Esophagus squamous epithelium (tissue), 5 donors: ENCODE measurements at places on chromosomes 1 and 21.

DNA sequence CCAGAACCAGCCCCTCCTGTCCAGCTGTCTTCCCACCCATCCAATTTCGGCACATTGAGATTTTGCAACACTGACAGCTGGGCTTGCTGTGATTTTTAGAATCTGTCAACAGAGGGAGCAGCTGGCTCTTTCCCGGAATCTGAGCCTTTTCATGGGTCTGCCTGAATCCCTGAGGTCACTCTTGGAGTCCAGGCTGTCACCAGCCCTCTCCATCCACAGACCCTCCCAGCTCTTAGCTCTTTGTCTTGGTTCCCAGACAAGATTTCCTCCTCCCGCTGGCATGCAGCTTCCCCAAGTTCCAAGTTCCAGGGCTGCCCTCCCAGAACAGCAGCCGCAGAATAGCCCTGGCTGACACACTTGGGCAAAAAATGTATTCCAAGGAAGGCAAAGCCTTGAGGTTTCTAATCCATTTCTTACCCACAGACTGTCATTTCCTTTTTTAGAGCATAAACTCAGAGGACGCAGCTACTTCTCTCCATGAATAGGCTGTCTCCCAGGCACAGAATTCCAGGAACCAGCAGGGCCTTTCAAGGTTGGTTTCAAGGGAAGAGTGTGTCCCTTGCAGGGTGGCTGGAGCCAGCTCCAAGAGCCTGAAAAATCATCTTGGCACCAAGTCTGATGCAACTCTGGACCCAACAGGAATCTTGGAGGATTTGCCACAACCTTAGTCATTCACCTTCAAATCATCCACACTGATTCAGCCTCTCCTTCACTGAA is 7.1 kb upstream of the TMEM61 start:
- no peak for DNase-seq

DNA sequence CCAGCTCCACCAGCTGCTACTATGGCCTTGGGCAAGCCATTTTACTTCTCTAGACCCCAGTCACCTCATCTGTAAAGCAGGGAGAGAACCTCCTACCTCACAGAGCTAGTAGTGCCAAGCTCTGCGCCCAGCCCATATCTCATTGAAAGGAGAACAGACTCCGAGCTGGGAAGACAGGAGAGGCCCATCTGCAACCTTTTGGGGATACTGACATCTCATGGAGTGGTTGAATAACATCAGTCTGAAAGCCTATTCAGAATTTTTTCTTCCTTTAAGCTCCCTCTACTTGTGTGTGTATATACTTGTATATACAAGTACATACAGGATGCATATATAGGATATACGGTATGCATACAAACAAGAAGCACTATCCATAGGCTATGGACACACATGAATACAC is 279.5 kb upstream of the POU3F1 start:
- DNase-seq: no peak

DNA sequence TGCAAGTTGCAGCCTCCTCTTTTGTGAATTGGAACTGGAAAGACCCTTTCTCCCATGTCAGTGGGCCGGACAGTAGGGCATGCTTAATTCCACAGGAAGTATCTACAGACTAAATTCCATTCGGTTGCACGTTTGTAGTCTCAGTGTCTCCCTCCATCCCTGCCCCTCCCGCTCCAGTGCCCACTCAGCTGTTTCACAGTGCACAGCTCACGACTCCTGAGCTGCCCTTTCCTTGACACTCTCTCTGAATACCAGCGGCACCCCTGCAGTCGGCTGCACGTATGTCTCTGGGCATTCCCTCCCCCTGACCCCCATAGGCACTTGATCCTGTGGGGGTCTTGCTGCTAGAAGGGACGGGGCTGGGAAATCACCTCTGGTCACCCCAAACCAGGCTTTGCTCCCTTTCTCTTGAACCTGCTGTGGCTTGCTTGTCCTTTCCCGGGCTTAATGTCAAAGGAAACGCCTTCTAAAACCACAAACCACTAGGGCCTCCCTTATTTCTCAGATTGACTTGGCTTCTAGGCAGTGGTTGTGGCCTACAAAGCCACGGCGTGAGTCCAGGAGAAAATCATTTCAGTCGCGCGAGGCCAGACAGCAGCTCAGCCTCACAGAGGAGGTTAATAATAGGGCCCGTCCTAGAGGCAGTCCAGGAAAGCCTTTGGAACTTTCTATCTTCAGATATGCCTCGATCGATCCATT is 365.3 kb upstream of the PROX1 start:
- no peak for DNase-seq

DNA sequence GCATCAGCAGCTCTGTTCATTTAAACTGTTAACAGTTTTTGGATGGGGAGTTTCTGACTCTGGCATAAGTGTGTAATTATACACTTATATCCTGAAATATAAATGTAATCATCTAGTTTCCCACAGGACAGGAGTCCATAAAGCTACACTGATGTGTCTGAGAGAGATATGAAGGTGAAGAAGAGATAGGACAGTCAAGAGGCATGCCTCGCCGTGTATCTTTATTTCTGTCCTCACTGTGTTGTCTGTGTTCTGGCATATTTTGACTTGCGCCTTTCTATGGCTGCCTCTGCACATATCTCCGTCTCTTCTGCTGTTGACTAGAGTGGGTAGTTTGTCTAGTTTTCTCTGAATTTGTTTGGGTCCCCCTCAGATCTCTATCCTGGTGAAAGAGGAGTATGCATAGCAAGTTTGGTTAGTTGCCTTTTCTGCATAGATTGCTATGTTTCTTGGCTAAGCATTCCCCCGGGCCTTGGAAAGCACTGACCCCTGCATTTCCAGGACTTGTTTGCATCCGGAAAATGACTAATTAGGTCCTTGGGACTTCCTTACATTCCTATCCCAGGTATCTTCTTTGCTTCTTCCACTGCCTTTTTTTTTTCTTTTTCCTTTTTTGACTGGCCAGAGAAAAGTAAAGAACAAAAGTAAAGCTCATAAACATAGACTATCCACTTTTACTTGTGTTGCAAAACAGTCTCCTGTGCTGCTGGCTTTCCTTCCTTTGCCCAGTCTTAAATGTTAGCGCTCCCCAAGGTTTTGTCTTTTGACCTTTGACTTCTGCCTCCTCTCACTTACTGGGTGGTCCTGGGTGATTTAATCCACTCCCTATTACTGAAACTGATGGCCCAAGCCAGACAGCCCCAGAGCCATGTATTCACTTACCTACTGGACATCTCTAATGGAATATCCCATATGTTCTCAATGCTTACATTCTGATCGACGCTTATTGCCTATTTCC is 27.6 kb upstream of the CNN3 start:
- DNase-seq: no peak

GRCh38 chr21:29168891-29169315 is 38.5 kb downstream of the MAP3K7CL start:
- DNase-seq: no peak

GRCh38 chr1:28163496-28164161 is 12.9 kb downstream of the PTAFR start:
- DNase-seq: no peak

- no peak for DNase-seq
Measured at GRCh38 chr21:15533618-15534017, 196.2 kb upstream of the USP25 start.

DNA sequence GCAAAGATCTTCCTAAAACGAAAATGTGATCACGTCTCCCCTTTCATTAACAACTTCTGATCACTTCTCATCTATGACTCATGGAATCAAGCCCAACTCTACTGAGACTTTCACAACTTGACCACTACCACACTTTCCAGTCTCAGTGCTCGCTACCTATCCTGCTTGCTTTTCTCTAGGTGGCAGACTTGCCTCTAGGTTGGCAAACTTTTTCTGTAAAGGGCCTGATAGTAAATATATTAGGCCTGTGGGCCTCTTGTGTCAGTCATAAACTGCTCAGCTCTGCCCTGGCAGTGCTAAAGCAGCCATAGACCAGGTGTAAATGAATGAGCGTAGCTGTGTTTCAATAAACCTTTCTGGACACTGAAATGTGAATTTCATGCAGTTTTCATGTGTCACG is 21.5 kb upstream of the HMGB4 start:
- DNase-seq: no peak

- no peak for DNase-seq
Measured at GRCh38 chr1:54922921-54923421, 36.0 kb upstream of the DHCR24 start.

- no peak for DNase-seq
Measured at GRCh38 chr21:33587792-33588484, 546 bp downstream of the DONSON start.

GRCh38 chr1:8460784-8461183 is 142.9 kb downstream of the SLC45A1 start:
- no peak for DNase-seq

DNA sequence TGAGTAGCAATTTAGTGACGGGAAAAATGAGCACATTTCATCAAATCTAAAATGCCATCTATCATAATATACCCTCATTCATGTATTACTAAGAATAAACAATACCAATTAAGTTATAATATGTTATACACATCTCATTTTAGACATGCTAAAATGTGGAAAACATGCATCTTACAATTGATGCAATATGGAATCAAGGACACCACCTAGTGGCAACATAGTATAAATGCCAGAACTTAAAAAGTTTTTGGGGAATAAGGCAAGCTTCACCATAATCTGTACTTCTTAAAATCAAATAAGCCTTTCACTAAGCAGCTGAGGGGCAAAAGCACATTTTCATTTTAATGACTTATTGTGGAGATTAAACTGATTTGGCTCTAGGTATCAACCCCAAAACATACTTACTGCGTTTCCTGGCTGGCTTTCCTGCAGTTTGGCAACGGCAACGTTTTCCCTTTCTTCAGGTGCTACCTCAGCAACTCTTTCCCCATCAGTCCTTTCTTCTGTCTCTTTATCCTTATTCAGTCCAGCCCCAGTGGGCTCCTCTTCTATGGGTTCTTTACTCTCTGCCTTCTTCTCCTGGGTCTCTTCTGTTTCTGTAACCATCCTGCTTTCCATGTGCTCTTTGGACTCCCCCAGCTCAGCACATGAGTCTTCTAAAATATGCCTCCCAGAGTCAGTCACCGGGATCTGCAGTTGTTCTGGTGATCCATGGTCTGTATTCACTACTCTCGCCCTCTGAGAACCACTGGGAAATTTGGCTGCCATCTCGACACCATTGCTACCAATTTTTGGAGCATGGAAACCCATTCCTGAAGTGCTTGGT is 11.4 kb downstream of the SDE2 start:
- no peak for DNase-seq

DNA sequence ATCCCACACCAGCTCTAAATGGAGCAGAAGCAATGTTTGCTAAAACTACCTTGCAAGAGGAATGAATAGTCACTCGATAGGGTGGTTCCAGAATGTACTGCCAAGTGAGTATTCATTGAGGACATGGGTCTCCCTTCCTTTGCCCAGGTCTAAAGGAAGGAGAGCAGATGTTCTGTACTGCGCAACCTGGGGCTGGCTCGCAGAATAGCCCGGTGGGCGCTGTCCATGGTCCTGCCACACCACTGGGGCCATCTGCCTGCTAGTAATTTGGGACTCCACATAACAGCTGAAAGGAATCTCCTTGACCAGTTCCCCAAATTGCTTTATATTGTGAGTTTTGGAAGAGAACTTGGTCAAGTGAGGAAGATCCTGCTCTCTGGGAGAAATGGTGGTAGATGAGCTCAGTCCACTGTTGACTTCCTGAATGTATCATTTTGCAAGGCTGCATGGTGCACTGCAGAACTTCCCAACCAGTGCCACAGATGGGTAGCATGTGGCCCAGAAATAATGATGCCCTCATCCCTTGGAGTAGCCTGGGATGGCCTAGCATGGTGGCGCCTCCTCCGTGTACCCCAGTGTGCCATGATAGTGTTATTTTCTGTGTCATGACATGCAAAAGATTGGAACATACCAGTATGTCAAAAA is 5.7 kb downstream of the SLC6A17 start:
- DNase-seq: no peak

DNA sequence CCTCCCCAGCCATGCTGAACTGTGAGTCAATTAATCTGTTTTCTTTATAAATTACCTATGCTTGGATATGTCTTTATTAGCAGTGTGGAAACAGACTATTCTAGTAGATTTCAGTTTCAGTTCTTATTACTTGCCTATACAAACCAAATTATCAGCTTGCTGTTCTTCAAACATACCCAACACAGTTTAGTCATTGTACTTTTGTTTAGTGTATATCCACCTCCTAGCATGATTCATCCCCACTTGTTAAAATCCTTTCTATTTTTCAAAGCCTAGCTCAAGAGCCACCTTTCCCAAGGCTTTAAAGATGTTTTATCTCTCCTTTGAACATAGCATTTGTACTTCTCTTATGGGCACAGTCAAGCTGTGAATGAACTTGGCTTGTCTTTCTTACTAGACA is 195.6 kb upstream of the ZRANB2 start:
- no peak for DNase-seq

- DNase-seq: no peak
Measured at GRCh38 chr21:42768324-42769121, 110.8 kb downstream of the WDR4 start.

DNA sequence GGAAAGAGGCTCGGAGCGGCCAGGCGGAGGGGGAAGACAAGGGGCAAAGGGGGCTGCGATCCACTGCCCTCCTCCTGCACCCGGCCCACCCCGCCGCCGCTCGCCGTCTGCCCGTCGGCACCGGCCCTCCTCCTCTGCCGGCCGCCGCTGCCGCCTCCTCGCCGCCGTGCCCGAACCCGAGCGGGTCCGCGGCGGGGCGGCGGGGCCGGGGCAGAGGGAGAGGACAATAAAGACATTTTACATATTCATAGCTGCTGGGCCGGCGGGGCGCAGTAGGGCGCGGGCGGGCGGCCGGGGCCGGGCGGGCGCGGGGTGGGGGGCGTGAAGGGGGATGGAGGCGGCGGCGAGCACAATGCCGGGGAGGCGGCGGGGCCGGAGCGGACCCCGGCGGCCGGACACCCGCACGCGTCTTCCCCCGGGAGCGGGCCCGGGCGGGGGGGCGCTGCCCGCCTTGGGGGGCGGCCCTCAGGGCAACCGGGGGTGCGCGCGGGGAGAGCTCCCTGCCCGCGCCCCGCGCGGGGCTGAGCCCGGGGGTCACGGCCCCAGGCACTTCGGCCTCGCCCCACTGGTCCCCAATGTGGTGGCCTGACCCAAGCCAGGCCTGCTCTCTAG is 546 bp downstream of the POU2F1 start:
- no peak for DNase-seq

GRCh38 chr1:175888996-175889395 is 145.6 kb upstream of the TNR start:
- DNase-seq: no peak

DNA sequence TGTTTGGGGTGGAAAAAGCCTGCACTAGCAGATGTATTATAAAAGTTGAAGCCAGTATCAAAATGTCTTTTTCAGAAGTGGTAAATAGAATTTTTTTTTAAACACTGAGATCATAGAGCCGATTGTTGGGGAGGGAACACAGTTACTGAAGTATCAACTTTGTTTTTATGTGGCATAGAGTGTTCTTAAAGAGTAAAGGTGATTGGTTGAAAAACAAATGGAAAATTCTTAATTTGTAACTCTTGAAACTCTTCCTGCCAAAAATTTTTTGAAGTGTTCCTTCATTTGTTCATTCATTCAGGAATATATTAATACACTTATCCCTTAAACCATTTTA is 83.3 kb downstream of the DISP1 start:
- DNase-seq: no peak

- DNase-seq: no peak
Measured at GRCh38 chr1:202752774-202753173, 42.5 kb upstream of the SYT2 start.

GRCh38 chr1:200423235-200423634 is 13.4 kb upstream of the ZNF281 start:
- no peak for DNase-seq

- DNase-seq: no peak
Measured at GRCh38 chr1:4005431-4005830, 105.4 kb upstream of the C1orf174 start.

- no peak for DNase-seq
Measured at GRCh38 chr1:164921493-164921892, 362.5 kb downstream of the PBX1 start.

GRCh38 chr1:93963585-93963984 is 54.4 kb upstream of the GCLM start:
- DNase-seq: no peak

- DNase-seq: no peak
Measured at GRCh38 chr1:208449951-208450350, 205.8 kb upstream of the PLXNA2 start.
